ENCODE measurements at places on chromosomes 5 and 9.

- DNase-seq: no peak
Observed at GRCh38 chr9:137201205-137201868, 796 bp upstream of the TPRN start.

GRCh38 chr9:120528829-120529228 lies 51.1 kb downstream of the CDK5RAP2 start:
- DNase-seq: no peak

- no peak for DNase-seq
Observed at GRCh38 chr5:21910731-21911130, 942.4 kb downstream of the CDH12 start.

GRCh38 chr5:108060340-108060739 lies 321.6 kb downstream of the FBXL17 start:
- DNase-seq: no peak

- DNase-seq: no peak
Observed at GRCh38 chr9:110152704-110153374, 55.1 kb downstream of the C9orf152 start.

All from upper lobe of right lung (tissue), 1 donor.